ENCODE measurements at places on chromosomes 4 and X.

GRCh38 chr4:145756244-145756643 is 76.3 kb downstream of the C4orf51 start:
- DNase-seq: no peak

- DNase-seq: no peak
Measured at GRCh38 chrX:133523081-133523487, 107.8 kb upstream of the GPC4 start.

DNA sequence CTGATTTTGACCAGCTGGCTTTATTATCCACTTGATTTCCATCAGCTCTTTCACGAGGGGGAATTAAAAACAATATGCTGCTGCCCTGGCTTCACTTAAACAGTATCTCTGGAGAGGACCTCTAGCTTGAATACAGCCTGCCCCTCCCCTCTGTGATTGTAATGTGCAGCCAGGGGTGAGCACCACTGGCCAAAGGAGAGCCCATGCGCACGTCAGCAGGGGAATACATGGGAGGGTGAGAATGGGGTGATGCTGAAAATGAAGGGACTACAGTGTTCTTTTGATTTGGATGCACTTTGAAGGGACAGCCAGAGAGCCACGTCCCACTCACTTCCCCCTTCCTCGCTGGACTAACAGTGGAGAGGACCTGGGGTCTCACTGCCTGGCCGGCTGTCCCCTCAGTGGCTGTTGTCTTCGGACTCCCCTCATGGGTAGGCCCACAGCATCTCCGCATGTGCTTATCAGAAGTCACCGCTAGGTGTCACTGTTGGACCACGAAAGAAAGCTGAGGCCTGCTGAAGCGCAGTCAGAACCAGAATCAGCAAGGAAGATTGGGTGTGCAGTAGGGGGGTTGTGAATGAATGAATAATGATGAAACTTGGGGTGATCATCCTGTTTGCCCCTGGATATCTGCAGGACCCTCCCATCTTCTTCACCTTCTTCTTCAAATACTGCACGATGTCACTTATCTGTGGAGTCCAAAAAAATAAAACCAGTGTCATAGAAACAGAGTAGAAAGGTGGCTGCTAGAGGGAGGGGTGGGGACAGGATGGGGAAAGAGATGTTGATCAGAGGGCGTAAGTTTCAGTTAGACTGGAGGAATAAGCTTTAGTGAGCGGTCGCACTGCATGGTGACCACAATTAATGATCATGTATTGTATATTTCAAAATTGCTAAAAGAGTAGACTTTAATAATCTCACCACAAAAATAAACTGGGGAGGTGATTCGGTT is 32.8 kb downstream of the CLCN4 start:
- peak; percentile 88 for DNase-seq

- DNase-seq: no peak
Measured at GRCh38 chr4:150280081-150280895, 202.0 kb downstream of the DCLK2 start.

DNA sequence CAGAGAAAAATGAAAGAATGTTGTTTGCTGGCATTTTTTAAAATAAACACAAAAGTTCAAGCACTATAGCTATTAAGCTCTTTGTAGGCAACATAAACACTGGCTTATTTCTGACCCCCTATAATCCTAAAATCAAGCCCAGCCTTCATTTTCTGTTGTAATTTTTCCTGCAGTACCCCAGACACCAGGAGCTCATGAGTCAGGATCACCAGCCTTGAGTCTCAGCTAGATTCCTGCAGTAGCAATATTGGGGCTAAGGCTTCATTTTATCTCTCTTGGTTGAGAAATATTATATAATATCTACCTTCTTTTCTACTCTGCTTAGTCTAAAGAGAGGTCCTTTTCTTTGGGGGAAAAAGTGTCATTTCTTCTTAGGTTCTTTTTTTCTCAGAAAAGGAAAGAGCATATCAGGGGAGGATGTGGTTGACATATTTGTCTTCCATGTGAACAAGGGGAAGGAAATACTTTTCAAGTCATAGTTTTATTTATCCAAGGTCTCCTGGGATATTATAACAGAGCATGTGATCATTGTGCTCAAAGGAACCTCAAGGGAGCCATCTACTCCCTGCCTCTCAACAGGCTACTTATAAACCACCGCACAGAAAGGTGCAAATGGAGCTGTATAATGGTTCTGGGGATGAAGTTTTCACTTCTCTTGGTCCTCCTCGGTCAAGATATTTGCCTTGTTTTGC is 678.3 kb upstream of the NR3C2 start:
- no peak for DNase-seq

DNA sequence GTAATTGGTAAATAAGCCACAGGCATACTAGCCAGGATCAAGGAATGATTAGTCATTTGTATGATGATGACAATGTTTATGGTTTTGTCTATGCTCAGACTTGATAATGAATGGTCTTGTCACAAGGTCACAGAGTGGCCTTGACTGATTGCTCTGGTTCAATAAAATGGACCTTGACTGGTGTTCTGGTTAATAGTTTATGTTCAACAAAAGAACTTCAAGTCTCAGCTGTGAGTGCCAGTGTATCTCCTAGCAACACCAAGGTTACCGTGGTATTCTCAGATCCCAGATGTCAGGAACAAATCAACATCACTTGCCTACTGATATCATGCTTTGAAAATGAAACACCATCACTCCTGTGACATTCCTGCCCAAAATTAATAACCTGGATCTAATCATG is 16.3 kb upstream of the LRAT start:
- no peak for DNase-seq

GRCh38 chr4:8108991-8109390 is 49.6 kb downstream of the ABLIM2 start:
- DNase-seq: no peak

DNA sequence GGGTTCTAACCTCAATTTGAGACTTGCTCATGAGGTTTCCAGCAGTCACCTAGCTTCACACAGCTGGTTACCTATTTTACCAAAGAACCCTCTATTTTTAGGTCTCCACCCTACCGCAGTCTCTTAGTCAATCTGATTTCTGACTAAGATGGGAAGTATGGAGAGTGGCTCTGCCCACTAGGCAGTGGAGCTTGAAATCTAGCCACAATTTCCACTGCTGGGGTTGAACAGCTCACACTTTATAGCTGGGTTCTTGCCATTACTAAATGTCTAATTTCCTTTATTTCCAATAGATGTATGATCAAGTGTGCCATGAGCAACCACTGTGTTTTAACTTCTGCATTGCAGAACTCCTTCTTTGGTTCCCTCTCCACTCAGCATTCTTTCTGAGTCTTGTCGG is 43.1 kb downstream of the GASK1B start:
- no peak for DNase-seq

DNA sequence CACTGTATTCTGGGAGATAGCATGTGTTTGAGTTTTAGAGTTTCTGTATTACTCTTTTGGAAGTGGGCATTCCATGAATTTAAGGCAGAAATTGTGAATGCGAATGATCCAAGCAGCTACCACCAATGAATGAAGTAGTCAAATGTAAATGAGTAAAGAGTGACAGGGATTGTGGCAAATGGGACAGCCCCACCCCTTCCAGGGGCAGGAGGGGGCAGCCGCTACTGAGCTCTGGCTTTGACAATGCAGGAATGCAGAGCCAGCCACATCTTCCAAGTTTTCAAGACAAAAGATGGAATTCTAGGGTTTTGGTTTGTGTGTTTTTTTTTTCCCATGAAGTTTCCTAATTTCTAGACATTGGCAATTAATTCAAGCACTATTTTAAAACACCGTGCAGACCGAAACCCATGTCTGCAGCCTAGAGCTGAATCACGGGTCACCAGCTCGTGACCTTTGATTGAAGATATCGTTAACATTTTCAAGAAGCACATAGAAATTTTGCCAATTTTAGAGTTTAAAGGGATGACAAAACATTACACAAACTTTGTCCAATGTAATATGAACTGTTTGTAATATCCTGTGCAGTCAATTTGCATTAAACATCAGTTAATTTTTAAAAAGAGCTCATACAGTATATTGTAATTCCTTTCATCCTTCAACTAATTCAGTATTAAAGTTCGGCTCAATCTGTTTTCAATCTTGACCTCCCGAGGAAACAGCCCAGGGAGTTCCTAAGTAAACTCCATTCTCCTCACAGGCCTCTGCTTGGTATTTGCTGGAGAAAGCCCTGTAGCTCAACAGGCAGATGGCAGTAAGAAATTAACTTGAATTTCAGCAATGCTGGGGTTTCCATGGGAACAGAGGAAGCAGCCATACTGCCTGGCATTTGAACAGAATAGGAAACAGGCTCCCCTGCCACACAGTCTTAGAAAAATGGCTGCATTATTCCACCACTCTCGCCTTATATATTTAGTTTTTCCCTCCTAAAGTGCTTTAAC is 83.4 kb downstream of the UCHL1 start:
- peak; percentile 87 for DNase-seq

GRCh38 chr4:123233136-123233768 is 163.3 kb upstream of the SPRY1 start:
- no peak for DNase-seq

GRCh38 chrX:40685362-40685918 is 38.1 kb upstream of the CXorf38 start:
- no peak for DNase-seq

- no peak for DNase-seq
Measured at GRCh38 chrX:63958134-63958865, 173.3 kb upstream of the ARHGEF9 start.

Measured in midbrain (tissue), 1 donor.